ENCODE measurements at places on chromosomes 11 and 22. TPM values are rescaled to one million over a fixed set of nuclear protein-coding genes. Genes with fewer than 3 reads are reported as not detected.

- H3K27me3 ChIP-seq: no peaks in the 10 kb centered on the region
- no peaks in the 10 kb centered on the region for H3K36me3 ChIP-seq
- no peak overlapping the region for H3K27ac ChIP-seq
- no peak overlapping the region for H3K4me3 ChIP-seq
- no peak for DNase-seq
Measured at GRCh38 chr11:27651711-27652110, 48.5 kb downstream of the BDNF start.

DNA sequence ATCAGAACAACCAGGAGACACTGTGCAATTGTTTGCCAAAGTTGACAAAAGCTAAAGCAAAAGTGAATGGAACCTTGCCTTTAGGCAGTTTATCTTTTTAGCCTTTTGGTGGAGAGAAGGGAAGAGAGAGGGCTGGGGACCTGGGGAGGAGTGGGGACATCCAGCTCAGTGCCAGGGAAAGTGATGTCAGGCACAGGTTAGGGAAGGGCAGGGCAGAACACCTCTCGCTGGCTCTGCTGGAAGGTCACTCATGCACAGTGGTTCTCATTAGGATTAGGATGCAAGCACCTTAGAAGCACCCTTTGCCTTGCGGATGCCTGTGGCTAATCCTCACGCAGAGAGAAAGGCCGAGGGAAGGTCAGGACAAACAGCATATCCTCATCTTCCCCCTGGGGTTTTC is 14.3 kb upstream of the LINC01488 start:
- H3K4me1 ChIP-seq: no peaks in the 10 kb centered on the region
- DNase-seq: no peak
- H3K4me3 ChIP-seq: no peak overlapping the region
- H3K27me3 ChIP-seq: no peaks in the 10 kb centered on the region
- no peak overlapping the region for H3K27ac ChIP-seq

GRCh38 chr22:46361826-46362202 is 26.3 kb downstream of the TRMU start:
- H3K27me3 ChIP-seq: no peaks in the 10 kb centered on the region
- no peaks in the 10 kb centered on the region for H3K4me1 ChIP-seq
- no peak overlapping the region for H3K27ac ChIP-seq
- no peak overlapping the region for H3K4me3 ChIP-seq
- H3K36me3 ChIP-seq: peaks cover 3% of the 10 kb centered on the region

C11orf86 gene
- total RNA-seq: not detected

DNA sequence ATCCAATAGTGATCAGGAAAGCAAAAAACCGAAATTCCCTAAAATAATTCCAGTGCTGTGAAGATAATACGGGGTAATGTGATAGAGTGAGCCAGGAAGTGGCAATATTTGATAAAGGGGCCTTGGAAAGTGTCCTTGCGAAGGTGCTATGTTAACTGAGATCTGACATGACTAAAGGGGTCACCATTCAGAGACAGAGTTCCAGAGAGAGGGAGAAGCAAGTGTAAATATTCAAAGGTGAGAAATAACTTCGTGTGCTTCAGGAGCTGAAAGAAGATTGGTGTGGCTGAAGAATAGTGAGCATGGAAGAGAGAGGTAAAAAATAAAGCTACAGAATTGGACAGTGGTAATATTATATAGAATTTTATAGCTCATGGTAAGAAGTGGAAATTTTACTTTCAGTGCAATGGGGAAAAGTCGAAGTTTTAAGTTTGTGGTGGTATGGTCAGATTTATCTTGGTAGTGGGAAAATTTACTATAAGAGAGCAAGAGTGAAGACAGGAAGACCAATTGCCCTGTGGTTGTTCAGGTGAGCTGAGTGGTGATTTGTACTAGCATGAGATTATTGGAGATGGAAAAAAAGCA is 164.5 kb downstream of the JRKL start:
- DNase-seq: no peak
- H3K4me1 ChIP-seq: no peaks in the 10 kb centered on the region
- H3K27ac ChIP-seq: no peak overlapping the region
- H3K4me3 ChIP-seq: no peak overlapping the region
- H3K27me3 ChIP-seq: no peaks in the 10 kb centered on the region

OR4C45 gene
- total RNA-seq: not detected

- no peak overlapping the region for H3K4me3 ChIP-seq
- no peak overlapping the region for H3K27ac ChIP-seq
Measured at GRCh38 chr11:105181521-105181920, 42.0 kb upstream of the CARD18 start.

- DNase-seq: no peak
- no peak overlapping the region for H3K4me3 ChIP-seq
- no peaks in the 10 kb centered on the region for H3K27me3 ChIP-seq
- no peaks in the 10 kb centered on the region for H3K4me1 ChIP-seq
- no peaks in the 10 kb centered on the region for H3K36me3 ChIP-seq
Measured at GRCh38 chr11:101574886-101575285, 8.9 kb downstream of the TRPC6 start.

GRCh38 chr11:119362741-119363080 is 16.2 kb upstream of the MFRP start:
- H3K36me3 ChIP-seq: no peaks in the 10 kb centered on the region
- H3K4me1 ChIP-seq: peaks cover 18% of the 10 kb centered on the region
- H3K27me3 ChIP-seq: peaks cover 29% of the 10 kb centered on the region
- DNase-seq: no peak

TLCD5 gene
- 0.46 TPM for total RNA-seq

- H3K27me3 ChIP-seq: no peaks in the 10 kb centered on the region
- no peak overlapping the region for H3K27ac ChIP-seq
- no peak overlapping the region for H3K4me3 ChIP-seq
- no peak for DNase-seq
- no peaks in the 10 kb centered on the region for H3K36me3 ChIP-seq
- no peaks in the 10 kb centered on the region for H3K4me1 ChIP-seq
Measured at GRCh38 chr11:78061088-78061920, 2.4 kb upstream of the THRSP start.

DNA sequence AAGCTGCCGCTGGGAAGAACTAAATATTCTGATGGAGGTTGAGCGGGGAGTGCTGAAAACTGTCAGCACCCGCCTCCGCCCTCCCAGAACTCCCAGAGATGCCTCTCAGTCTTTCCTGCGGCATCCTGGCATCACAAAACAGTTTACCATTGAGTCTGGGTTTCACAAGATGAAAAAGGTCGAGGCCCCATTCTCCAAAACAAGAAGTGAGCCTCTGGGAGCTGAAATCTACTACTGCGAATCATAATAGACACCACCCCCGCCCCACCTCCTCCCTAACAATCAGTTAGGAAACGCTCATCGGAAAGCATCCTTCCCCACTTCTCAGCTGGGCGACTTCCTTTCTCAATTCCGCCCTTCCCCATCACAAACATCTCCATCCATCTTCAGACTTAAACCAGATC is 1.0 kb downstream of the SUN2 start:
- H3K36me3 ChIP-seq: peaks cover 50% of the 10 kb centered on the region
- peak overlapping the region; percentile 96 for H3K4me3 ChIP-seq
- peak; percentile 31 for DNase-seq
- peak overlapping the region; percentile 88 for H3K27ac ChIP-seq
- H3K27me3 ChIP-seq: no peaks in the 10 kb centered on the region
- H3K4me1 ChIP-seq: peaks cover 56% of the 10 kb centered on the region

DNA sequence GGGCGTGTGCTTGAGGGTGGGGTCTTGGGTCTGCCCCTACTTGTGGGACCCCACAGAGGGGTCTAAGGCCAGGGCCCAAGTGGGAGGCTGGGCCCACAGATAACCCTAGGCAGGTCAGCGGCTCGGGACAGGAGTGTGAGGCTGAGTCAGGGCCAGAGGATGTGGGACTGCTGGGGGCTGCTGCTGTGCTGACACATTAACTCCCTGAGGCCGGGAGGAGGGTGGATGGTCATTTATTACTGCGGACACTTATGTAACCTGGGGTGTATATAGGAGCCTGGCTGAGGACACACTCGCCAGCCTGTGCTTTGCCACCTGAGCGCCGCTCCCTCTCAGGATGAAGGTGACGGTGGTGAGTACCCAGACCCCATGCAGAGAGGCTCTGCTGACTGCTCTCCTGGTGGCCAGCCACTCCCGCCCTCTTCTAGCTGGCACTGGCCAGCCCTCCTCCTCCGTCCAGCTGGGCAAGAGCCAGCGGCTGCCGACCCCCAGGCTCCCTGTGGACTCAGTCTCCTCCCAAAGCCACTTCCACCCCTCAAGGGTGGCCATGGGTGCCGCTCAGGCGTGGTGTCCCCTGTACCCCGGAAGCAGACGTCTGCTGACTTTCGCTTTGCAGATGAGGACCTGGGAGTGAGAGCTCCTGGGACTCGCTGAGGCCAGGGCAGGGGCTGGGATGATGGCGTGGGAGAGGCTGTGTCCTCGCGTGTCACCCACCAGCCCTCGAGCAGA is at the start of gene MIOX:
MIOX (plus strand) TSS at position 299 of the 729 bp plus-strand sequence; CDS start at position 338, 39 bp downstream.
- DNase-seq: no peak
- H3K36me3 ChIP-seq: no peaks in the 10 kb centered on the region
- H3K27me3 ChIP-seq: peaks cover 1% of the 10 kb centered on the region
- H3K4me1 ChIP-seq: peaks cover 8% of the 10 kb centered on the region

DNA sequence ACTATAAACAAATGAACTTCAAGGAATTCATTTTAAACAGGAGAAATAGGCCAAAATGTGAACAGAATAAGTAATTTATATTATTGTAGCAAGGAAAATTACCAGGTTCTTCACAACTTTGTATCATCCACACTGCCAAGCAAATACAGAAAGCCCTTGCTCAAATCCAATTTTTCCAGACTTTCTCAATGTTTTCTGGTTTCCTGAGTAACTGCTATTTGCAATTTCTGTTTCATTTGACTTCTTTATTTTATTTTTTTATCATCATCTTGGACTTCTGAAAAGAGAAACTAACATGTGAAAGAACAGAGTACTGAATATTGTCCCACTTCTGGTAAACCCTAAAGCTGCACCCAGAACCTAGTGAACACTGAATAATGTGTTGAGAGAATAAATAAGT is 61.0 kb downstream of the SLC1A2 start:
- no peak for DNase-seq
- no peaks in the 10 kb centered on the region for H3K36me3 ChIP-seq
- H3K27me3 ChIP-seq: peaks cover 12% of the 10 kb centered on the region
- H3K4me3 ChIP-seq: no peak overlapping the region

- H3K4me1 ChIP-seq: peaks cover 5% of the 10 kb centered on the region
- no peaks in the 10 kb centered on the region for H3K36me3 ChIP-seq
- H3K27ac ChIP-seq: no peak overlapping the region
- no peaks in the 10 kb centered on the region for H3K27me3 ChIP-seq
- H3K4me3 ChIP-seq: no peak overlapping the region
Measured at GRCh38 chr22:30753701-30754100, 59.0 kb downstream of the OSBP2 start.

ANO9 gene
- total RNA-seq: 36.9 TPM

GRCh38 chr11:19713196-19714021 is 772 bp downstream of the NAV2 start:
- H3K4me1 ChIP-seq: peaks cover 20% of the 10 kb centered on the region
- H3K4me3 ChIP-seq: peak overlapping the region; percentile 76
- H3K27me3 ChIP-seq: peaks cover 53% of the 10 kb centered on the region
- H3K27ac ChIP-seq: no peak overlapping the region

DNA sequence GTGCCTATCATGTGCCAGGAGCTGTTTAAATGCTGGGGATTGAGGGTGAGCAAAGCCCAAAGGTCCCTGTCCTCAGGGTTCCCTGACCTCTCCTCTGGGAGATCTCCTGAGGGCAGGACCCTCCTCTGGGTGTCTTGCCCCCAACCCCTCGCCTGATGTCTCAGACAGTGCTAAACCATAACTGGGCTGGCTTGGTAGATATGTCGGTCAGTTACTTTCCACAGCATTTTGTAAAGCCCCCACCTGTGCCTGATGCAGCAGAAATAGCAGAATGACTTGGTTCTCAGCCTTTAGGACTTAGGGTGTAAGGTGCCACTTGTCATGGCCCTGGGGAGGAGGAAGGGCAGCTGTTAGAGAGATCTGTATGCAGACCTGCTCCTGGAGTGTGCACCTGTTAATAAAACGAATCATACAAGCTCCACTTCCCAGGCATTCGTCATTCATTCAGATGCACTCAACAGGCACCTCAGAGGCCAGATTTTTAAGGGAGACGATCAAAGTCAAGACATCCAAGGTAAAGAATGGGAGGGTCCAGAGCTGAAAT is 88.1 kb downstream of the TP53I11 start:
- H3K4me1 ChIP-seq: peaks cover 19% of the 10 kb centered on the region
- H3K27ac ChIP-seq: no peak overlapping the region
- H3K36me3 ChIP-seq: no peaks in the 10 kb centered on the region
- DNase-seq: no peak
- H3K4me3 ChIP-seq: no peak overlapping the region

- no peak overlapping the region for H3K27ac ChIP-seq
- H3K4me1 ChIP-seq: no peaks in the 10 kb centered on the region
- DNase-seq: no peak
- H3K36me3 ChIP-seq: peaks cover 11% of the 10 kb centered on the region
- H3K27me3 ChIP-seq: no peaks in the 10 kb centered on the region
Measured at GRCh38 chr22:46638601-46639431, 18.6 kb downstream of the GRAMD4 start.

MMP12 gene
- not detected for total RNA-seq

- no peak for DNase-seq
- no peak overlapping the region for H3K27ac ChIP-seq
- H3K36me3 ChIP-seq: no peaks in the 10 kb centered on the region
- peaks cover 9% of the 10 kb centered on the region for H3K4me1 ChIP-seq
- no peaks in the 10 kb centered on the region for H3K27me3 ChIP-seq
Measured at GRCh38 chr11:130737866-130738431, 178.3 kb downstream of the SNX19 start.

GRCh38 chr22:32854351-32854804 is 52.9 kb downstream of the TIMP3 start:
- no peak overlapping the region for H3K27ac ChIP-seq
- DNase-seq: no peak
- no peaks in the 10 kb centered on the region for H3K36me3 ChIP-seq
- H3K27me3 ChIP-seq: no peaks in the 10 kb centered on the region
- no peaks in the 10 kb centered on the region for H3K4me1 ChIP-seq
- no peak overlapping the region for H3K4me3 ChIP-seq

DNA sequence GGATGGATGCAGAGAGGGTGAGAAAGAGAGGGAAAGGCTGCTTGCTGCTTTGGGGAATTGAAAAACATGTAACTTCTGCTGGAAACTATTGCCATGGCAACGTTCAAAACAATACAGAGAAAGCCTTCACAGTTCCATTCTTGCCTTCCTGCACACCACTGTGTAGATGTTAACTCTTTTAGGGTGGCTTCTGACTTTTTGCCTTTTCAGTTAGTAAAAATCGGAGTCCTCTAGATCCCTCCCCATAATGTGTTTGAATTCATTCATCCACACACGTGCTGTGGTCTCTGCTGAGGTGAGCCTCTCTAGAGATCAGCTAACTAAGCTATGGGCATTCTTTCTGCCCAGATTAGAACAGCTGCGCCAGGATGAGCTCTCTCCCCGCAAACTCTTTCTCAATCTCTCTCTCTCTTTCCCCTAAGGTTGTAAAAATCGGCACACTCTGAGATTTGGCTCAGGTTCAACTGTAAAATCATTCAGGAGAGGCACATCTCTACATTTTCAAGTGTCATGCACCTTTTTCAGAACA is 1178.3 kb downstream of the LRRC4C start:
- no peaks in the 10 kb centered on the region for H3K27me3 ChIP-seq
- H3K4me1 ChIP-seq: no peaks in the 10 kb centered on the region
- H3K27ac ChIP-seq: no peak overlapping the region
- no peak overlapping the region for H3K4me3 ChIP-seq

DNA sequence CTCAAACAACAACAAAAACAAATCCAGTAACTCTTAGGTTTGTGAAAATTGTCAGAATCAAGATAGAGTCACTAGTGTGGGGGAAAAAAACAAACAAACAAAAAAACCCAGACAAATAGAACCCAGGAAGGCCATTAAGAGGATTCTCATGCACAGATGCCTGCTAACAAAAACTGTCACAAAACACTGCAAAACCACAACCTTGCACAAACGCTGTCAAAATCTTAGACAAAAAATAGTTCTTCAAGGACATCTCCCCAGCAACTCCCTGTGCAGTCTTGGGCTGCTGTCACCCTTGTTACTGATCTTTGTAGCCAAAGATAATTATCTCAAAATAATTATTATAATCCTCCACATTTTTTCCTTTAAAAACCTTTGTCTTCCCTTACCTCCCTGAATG is 4.6 kb upstream of the ZBED5 start:
- no peak for DNase-seq
- no peak overlapping the region for H3K4me3 ChIP-seq
- peaks cover 3% of the 10 kb centered on the region for H3K36me3 ChIP-seq
